BE2C (cell line): ENCODE measurements at places on chromosomes 4 and X.

DNA sequence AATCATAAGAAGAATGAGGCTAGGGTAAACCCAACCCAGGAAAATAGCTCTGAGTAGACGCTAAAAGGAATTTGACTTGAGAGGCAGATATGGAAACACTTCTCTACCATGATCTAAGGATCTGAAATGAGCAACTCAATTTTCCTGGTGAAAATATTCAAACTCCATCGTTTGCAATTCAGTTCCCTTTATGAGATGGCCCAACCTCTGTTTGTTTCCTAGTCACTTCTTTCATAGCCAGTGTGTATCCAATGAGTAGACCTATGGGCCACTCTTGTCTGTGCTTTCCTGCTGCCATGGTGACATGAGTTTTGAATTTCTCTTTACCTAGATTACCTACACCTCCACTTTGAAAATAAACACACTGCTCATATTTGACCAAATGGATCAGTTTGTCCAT lies 176.2 kb upstream of the GPRIN3 start:
- DNase-seq: no peak

DNA sequence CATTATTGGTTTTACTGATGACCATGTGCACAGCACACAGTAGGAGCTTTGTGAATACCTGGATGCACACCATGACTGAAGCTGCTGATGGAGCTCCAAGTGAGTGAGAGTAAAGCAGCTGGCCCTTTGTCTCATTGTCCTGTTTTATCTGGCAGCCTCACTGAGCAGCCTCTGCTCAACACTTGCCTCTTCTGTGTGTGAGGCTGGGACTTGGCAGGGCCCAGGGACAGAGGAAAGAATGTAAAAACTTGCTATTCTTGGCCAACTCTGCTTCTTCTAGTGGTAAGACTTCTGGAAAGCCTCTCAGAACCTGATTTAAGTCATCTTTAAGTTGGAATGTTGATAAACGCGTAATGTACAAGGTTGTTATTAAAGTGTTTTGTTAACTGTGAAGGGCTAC lies 61.4 kb downstream of the BEX1 start:
- no peak for DNase-seq

GRCh38 chr4:76758996-76759395 lies 138.9 kb downstream of the SOWAHB start:
- no peak for DNase-seq

DNA sequence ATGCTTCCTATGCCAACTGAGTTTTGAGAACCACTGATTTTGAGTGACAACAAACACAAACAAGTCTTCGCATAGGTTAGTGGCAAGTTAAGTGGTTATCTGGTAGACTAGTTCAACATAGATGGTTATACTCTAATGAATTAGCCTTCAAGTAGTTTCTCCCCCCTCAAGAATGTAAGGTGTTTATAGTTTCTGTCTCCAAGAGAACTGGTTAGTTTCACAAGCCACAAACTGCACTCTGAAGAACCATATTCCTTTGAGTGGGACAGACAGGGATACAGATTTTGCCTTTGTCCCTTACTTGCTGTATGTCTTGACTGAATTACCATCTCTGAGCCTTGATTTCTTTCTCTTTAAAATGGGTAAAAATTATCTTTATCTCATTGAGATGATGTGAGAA lies 41.5 kb downstream of the PASD1 start:
- no peak for DNase-seq

DNA sequence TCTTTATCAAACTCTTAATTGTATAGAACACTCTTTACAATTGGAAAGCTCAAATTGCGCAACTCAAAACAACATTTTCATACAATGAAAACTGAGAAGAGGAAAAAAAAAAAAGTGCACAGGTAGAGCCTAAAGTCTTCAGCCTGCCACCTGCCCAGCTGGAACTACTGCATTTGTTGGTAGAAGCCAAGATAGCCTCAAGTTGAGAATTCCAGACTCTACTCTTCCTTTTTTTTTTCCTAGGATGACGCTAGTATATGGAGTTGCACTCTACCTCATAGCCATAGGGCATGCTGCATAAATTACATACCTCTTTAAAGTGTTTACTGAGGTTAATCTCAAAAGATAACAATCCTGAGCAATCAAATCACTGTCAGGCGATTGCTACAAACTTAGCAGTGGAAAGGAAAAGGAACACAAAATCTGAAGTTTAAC lies 13.6 kb downstream of the ABCG2 start:
- DNase-seq: no peak

DNA sequence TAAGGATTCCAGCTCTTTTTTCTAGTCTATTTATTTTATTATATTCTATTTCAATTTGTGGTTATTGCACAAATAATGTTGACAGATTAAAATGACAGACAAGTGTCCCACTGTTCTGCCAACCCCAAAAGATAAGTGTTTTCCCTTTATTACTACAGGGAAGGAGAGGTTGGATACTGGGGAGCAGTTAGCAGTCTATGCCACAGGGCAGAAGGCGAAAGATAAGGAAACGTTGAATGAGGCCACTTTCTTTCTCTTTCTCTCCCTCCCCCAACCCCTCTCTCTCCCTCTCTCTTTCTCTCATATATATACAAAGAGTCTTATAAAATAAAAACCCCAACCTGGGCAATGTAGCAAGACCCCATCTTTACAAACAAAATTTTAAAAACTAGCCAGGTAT lies 31.6 kb downstream of the SLC9A6 start:
- DNase-seq: no peak

DNA sequence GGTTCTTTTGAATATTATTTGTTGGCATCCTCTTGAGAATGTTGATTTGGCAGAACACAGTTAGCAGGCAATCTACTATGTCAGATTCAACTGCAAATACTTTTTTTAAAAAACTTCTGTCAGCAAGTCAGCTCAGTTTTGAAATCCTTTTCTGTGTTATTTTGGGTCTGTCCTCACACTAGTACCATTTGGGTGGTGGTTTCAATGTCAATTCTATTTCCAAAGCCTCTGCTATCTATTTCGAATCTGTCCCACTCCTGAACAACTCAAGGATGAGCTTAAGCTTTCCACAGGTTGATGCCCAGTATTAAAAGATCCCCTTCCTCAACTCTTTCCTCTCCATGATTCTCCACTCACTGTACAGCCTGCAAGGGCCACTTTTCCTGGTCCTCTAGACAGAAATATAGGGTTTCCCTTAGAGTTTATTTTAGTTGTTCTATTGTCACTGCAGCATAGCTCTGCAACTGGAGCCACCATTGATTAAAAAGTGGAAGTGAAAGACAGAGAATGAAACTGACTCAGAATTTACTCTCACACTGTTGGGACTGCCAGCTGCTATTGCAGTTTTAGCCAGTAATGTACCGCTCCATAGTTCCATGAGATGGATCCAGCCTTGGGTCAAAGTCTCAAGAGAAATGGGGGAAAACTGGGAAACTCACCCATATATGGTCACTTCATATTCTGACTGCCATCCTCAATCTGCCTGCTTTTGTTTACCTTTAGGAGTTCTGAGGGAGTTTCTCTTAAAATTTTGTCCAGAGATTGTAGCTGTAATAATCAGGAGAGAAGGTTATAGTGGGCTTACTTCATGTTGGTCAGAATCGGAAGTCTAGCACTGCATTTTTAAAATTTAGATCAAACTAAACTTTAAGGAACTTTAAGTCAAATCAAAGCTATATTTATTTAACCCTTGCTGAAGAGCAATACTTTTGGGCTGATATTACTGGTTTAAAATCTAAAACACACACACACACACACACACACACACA lies 14.6 kb downstream of the HDX start:
- no peak for DNase-seq

DNA sequence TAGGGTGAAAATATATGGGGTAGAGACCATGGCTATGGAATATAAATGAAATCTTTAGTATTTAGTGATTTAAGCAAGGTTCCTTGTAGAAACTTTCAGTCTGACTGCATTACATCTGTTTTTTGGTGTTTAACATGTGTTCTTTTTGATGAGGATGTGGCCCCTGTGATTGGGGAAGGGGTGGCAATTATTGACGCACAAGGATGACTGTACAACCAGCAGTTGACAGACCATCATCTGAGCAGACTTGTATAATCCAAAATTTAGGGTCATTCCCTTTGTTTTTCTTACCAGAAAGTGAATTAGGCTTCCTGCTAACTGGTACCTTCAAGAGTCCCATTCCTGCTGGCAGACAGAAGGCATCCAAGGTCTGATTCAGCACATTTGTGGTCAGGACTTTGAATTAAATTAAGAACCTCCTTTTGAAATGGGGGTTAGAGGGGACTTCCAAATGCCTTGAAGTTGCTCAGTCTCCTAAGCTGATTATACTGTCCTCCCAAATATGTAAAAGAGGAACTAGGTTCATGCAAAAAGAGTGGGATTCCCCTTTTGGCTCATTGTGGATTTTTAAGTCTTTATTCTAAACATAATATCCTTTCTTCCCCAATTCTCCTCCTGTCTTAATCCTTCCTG lies 112.4 kb upstream of the CXCL13 start:
- no peak for DNase-seq

GRCh38 chrX:29787656-29788055 lies 427.7 kb upstream of the MAGEB2 start:
- DNase-seq: no peak

- DNase-seq: no peak
Observed at GRCh38 chr4:44916411-44916810, 190.1 kb upstream of the GNPDA2 start.

DNA sequence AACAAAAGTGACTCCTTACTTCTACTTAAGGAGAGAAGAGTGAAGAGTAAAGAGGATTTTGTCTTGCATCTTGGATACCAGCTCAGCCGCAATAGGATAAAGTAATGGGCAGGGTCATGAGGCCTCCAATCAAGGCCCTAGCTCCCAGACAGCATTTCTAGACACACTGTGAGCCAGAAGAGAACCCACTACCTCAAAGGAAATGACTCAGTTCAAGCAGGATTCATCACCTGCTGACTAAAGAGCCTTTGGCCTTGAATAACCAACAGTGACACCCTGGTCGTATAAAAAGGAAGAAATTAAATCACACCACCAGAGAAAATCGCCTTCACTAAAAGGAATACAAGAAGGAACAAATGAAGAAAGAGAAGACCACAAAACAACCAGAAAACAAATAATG lies 416.1 kb downstream of the PCDH18 start:
- no peak for DNase-seq

DNA sequence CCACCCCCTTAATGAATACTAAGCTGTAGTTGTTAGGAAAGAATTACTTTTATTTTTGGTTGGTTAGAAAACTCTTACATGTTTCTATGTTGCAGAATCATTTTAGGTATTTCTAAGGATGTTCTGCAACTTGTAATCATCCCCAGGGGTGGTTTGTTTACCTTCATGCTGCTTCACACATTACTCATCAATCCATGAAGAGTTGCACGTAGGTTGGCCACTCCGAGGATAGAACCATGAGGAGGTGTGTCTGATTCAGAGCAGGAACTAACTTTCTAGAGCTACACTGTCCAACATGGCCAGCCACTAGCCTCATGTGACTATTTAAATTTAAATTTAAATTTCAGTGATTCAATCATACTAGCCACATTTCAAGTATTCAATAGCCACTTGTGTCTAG lies 127.2 kb upstream of the FRMPD4 start:
- DNase-seq: no peak

- no peak for DNase-seq
Observed at GRCh38 chr4:53234111-53234510, 131.8 kb downstream of the SCFD2 start.

DNA sequence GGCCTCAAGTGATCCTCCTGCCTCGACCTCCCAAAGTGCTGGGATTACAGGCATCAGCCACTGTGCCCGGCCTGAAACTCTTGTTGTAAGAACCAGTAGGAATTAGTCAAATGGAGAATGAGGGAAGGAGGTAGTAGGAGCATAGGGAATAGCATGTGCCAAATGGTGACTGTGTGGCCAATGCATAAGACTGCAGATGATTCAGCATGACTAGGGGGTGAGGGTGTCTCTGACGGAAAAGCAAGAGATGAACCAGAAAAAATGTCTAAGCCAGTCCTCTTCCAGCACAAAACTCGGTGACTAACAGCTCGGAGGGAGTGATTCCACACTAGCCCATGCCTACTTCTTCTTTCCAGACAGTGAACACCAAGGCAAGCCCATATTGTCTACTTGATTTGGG lies 58.2 kb upstream of the DUSP21 start:
- no peak for DNase-seq

DNA sequence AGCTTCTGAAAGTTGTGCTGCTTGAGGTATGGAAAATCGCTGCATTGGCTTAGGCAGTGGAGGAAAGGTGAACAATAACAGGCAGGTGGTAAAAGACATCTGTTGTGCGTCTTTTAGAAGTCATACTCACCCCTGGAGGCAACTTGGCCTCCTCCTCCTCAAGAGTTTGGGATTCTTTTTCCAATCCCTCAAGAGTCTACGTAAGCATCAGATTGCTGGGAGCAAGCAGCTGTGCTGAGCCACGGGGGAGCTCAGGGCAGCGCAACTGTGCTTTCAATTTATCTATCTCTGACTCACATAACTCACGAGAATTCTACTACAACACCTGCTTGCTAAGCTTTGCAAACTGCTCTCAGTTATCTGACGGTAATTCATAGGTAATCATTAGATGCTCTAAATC lies 6.4 kb upstream of the RBMX2 start:
- DNase-seq: no peak

GRCh38 chrX:148024425-148025148 lies 43.5 kb downstream of the FMR1NB start:
- no peak for DNase-seq

- DNase-seq: no peak
Observed at GRCh38 chr4:170729897-170730296, 640.1 kb upstream of the AADAT start.

DNA sequence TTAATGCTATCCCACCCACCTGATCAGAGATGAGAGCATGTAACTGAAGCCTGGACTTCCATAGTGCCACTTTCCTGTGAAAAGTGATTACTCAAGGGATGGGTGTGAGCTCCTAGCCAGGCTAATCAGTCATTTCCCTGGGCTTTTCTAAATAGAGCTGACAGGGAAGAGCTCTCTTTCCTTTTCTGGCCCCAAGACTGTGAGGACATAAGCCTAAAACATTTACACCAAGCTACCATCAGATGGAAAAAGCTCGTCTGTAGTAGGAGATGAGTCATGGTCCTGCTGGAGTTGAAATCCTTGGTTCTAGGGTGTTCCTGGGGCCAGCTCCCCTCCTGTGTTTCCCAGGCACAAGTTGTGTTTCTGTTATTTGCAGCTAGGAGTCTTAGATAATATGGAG lies 52.4 kb upstream of the NDP start:
- DNase-seq: no peak

- no peak for DNase-seq
Observed at GRCh38 chr4:21827575-21827974, 121.0 kb downstream of the KCNIP4 start.

DNA sequence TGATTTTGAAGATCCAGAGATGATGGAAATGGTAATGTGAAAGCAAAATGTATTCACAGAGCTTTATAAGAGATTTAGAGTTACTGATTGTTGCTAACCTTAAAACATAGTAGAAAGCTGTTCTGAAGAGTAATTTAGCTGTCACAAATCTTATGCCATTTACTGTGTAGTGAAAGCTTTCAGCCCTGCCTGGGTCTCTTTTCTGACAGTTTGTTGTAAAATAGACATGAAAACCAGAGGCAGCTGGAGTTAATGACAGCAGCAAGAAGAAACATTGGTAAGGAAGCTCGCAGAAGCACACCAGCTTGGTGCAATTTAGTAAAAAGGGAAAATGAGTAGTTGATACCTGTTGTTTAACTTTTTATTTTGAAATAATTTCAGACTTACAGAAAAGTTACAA lies 21.1 kb downstream of the POLR2B start:
- DNase-seq: no peak
